ENCODE measurements at places on chromosomes 16 and 17. TPM values are rescaled to one million over a fixed set of nuclear protein-coding genes. Genes with fewer than 3 reads are reported as not detected.

DNA sequence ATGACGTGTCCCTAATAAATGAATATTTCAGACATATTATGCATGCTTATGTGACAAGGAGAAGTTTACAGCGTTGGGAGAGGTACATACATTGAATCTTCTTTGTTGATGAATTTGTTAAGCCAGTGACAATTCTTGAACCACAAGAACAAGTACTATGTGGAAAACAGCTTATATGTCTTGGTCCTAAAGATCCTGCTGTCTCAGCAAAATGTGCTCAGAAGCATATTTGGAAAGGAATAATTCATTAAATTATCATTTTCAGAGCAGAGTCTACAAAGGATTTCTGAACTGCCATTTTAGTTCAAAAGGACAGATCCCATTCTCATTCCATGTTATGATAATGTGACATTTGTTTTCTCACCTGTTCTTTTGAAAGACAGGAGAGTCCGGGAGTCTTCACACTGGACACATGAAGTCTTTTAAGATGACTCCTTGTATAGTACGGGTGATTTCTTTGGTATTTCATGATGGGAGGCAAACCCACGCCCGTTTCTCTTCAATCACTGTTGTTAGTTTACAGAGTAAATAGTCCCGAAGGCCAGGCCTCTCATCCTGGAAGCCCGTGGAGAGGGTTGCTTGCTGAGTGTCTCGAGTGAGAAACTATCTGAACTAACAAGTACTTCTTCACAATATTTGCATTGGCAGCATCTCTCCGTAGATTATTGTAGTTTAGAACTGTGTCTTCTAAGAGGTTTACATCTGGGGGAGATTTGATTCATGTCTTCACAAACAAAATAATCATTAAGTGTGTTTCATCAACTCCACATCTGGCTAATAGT is 26.7 kb downstream of the VPS35L start:
- DNase-seq, result no peak

DNA sequence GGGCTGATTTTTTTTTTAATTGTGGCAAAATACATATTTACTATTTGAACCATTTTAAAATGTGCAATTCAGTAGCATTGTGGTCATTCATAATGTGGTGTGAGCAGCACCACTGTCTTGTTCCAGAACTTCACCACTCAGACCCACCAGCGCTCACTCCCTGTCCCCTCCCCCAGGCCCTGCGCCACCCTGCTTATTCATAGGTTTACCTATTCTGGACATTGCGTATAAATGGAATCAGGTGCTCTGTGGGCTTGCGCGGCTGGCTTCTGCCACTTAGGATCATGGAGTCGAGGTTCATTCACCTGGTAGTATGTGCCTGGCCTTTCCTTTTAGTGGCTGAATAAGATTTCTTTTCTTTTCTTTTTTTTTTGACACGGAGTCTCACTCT is 59.4 kb downstream of the NT5M start:
- no peak for DNase-seq

Gene KRT25
- total RNA-seq, result not detected

Gene HS3ST3B1
- 5.7 TPM for total RNA-seq

- no peak for DNase-seq
Measured at GRCh38 chr17:50208611-50209061, 7.2 kb upstream of the COL1A1 start.

Gene GPR139
- not detected for total RNA-seq

DNA sequence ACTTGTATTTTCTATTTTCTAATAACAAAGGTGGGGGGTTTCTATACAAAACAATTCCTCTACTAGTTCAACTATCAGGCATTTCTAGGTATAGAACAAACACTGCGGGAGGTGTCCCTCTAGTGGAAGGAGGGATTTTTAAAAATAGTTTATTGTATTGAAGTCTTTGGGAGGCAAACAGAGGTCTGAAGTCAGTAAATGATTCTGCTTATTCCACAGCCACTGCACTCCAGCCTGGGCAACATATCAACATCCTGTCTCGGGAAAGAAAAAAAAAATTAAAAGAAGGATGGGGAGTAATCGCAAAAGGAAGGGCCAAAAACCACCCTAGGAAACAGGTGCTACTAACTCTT is 648 bp upstream of the ERCC4 start:
- DNase-seq, result peak; percentile 26

GRCh38 chr17:76501018-76501826 is at the start of gene RHBDF2:
RHBDF2 (minus strand) TSS chr17:76501423; CDS start chr17:76481524, 19,899 bp downstream.
- DNase-seq, result peak; percentile 98

Gene CES5A
- not detected for total RNA-seq

GRCh38 chr17:50375858-50376538 is 3.0 kb downstream of the EME1 start:
- no peak for DNase-seq

GRCh38 chr16:23537390-23537789 is 19.8 kb downstream of the EARS2 start:
- no peak for DNase-seq

- DNase-seq, result no peak
Measured at GRCh38 chr17:76363107-76363842, 9.6 kb upstream of the PRPSAP1 start.

Gene SEPTIN12
- not detected for total RNA-seq

GRCh38 chr17:48163809-48164208 is 56.2 kb downstream of the SNX11 start:
- no peak for DNase-seq

- DNase-seq, result peak; percentile 45
Measured at GRCh38 chr16:84508502-84508901, 4.0 kb upstream of the MEAK7 start.

Gene CCL1
- 0.32 TPM for total RNA-seq

Gene CARD14
- not detected for total RNA-seq

DNA sequence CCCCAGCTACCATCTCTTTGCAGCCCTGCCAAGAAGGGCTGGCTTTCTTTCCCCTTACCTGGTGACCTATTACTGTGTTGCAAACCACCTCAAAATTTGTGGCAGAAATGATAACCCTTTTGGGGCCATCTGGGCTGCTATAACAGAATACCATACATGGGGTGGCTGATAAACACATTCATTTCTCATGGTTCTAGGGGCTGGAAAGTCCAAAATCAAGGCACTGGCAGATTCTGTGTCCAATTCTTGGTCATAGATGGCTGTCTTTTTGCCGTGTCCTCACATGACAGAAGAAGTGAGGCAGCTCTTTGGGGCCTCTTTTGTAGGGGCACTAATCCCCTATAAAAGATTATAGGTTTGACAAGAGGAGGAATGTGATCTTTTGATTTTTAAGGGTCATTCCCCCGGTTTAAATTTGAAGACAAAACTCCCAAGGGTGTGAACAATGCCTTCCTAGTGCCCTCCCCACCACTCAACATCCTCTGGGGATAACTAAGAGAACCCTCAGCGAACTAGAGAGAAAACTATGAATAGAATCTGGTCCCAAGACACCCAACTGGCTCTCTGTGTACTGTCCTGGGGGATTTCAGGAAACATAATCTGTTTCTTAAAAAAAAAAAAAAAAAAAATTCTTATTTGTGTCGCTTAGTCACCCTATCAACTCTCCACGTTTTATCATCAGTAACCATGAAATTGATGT is 1.7 kb upstream of the METTL22 start:
- no peak for DNase-seq

DNA sequence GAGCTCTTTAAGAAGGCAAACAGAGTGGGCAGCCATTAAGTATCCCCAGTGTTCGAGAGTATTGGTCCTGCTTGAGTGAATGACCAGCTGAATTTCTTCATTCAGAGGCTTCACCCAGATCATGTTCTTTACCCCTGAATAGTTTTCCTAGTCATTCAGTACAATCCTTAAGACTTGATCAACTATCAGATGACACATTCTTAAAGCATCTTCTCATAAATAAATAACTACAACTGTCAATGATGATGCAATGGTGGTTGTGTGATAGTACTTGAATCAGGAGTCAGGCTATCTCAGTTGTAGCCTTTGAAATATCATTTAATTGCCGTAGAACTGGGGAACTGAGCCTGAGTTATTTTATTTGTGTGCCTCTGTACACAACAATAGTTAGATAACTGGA is 416.8 kb upstream of the CCL2 start:
- no peak for DNase-seq

Gene CCDC182
- not detected for total RNA-seq

GRCh38 chr17:79989106-79989835 is 46.4 kb downstream of the TBC1D16 start:
- DNase-seq, result peak; percentile 3

Gene CACNG5
- total RNA-seq, result not detected

DNA sequence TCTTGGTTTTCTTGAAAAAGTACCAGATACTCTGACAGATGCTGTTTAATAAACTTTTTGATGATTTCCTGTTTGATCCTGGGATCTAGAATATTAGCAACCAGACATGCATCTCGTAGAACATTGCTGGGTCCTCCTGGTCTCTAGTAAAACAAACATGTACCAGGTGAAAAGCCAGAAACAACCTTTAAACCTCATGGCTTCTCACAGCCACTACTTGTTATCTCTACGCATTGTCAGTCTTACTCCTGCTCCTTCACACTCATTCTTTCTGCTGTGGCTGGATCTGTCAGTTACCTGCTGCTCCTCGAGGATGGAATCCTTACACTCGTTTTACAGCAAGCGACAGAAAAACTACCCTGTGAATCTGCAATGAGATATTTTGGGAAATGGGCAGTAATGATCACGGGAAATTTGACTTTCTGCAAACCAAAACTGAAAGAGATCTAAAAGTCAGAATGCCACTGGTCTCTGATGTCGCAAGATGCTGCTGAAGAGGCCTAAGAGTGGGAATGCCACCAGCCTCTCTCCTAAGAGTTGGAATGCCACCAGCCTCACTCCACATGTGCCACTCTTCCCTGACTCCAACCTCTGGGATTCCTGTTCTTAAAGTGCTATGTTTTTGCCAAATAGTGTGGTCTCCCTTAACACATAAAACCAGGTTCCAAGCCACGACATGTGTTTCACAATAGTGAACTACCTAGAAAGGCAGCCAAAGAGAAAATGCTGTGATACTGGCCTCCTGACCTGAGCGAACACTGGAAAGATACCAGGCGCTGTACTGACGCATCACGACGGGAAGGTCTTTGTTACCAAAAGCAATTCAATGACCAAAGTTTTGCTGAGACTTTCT is 86.3 kb downstream of the VPS53 start:
- no peak for DNase-seq

GRCh38 chr17:63911657-63912100 is 621 bp upstream of the CSHL1 start:
- DNase-seq, result peak; percentile 80

DNA sequence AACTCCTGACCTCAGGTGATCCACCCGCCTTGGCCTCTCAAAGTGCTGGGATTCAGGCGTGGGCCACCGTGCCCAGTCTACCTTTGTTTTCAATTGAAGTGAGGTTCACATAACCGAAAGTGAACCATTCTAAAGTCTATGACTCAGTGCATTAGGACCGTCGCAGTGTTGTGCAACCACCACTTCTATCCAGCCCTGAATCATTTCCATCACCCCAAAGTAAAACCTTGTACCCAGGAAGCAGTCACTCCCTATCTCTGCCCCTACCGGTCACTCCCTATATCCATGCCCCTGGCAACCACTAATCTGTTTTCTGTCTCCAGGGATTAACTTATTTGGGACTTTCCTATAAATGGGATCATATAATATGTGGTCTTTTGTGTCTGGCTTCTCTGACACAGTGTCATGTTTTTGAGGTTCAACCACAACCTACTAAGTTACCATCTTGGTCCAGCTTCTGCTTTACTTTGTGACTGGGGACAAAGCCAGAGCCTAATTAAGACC is 28.3 kb upstream of the CDC42EP4 start:
- peak; percentile 40 for DNase-seq

Gene ORC6
- total RNA-seq, result 30.3 TPM

GRCh38 chr17:78960928-78961327 is 18.8 kb downstream of the LGALS3BP start:
- no peak for DNase-seq
